ENCODE measurements at places on chromosomes 3 and 15.

DNA sequence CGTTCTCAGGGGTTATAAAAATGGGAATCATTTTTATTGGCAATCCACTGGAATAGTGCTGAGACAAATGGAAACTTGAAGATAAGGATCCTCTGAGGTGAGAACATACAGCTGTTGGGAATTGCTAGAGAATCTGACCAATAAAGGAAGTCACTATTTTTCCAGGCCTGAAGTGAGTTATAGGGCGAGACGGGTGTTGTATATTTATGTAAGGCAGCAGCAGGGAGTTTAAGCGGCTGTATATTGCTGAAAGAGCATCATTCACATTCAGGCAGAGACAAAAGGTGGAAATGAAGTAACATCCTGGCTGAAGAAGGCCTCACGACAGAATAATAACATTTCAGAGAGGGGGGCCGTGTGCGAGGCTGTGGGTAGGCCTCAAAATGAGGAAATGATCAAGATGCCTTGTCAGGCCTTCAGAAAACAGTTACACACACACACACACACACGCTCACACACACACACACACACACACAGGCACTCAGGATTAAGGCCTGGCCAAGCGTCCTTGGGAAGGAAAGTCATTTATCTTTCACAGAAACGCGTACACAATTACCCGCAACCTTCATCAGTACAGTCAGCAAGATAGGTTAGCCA, 964.9 kb upstream of the NR2F2 start:
- no peak for DNase-seq

DNA sequence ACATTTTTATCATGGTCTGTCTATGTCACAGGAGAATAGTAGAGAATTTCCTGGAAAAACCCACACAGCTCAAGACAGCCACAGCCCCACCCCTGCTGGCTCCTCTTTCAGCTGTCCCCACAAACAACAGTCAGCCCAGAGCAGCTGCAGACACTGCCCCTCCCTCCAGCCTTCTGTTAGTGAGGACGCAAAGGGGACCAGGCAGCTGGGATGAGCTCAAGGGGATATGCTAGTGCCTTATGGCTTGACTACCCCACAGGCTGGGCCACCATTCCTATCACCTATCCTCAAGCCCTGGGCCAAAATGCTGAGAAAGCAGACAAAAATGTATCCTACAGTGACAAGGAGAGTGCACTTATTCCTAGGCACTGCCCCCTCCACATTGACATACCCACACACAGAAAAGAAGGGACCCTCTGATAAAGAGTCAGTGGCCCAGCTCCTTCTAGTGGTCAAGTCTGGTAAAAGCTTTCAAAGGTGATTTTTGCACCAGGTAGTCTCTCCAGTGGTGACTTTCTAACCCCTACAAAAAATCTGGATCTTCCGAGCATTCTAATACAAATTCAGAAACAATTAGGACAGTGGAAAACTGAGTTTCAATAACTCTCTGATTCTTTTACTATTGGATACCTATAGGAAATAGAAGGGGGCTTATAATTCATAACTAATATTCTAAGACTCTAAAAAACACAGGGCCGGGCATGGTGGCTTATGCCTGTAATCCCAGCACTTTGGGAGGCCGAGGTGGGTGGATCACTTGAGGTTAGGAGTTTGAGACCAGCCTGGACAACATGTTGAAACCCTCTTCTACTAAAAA, 3.0 kb upstream of the MAP1A start:
- DNase-seq = no peak

GRCh38 chr3:138443091-138443490, 8.7 kb downstream of the ESYT3 start:
- no peak for DNase-seq

- DNase-seq = no peak
Measured at GRCh38 chr15:39406485-39406884, 174.4 kb upstream of the THBS1 start.

DNA sequence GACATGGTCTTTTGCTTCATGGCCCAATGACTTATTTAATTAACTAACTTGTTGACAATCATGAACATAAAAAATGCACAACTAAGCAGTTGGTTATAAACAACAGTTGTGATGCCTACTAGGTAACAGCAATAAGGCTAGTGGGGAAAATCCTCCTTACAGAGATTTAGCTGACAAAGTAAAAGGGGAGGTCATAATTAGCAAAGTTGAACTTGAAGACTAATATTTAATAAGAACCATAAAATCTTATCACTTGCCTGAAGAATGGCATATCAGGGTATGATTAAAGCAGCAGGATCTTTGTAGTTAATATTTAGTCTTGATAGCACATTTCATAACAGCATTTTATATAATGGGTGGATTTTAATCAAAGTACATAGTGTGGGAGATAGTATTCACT, 84.2 kb downstream of the MME start:
- no peak for DNase-seq

DNA sequence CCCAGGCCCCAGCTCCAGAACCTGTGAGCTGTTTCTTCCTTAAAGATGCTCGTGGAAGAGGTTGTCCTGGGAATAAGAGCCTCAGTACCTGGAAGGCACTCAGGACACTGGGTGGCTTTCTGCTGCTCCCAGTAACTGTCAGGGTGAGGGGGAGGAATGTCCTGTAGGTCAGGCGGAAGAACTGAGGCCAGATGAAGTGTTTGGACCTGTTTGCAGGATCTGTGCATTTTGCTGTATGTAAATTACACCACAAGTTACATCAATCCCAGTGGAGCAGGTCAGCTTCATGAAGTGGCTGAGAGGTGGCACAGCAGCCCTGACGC, 27.1 kb downstream of the HDAC11 start:
- no peak for DNase-seq

DNA sequence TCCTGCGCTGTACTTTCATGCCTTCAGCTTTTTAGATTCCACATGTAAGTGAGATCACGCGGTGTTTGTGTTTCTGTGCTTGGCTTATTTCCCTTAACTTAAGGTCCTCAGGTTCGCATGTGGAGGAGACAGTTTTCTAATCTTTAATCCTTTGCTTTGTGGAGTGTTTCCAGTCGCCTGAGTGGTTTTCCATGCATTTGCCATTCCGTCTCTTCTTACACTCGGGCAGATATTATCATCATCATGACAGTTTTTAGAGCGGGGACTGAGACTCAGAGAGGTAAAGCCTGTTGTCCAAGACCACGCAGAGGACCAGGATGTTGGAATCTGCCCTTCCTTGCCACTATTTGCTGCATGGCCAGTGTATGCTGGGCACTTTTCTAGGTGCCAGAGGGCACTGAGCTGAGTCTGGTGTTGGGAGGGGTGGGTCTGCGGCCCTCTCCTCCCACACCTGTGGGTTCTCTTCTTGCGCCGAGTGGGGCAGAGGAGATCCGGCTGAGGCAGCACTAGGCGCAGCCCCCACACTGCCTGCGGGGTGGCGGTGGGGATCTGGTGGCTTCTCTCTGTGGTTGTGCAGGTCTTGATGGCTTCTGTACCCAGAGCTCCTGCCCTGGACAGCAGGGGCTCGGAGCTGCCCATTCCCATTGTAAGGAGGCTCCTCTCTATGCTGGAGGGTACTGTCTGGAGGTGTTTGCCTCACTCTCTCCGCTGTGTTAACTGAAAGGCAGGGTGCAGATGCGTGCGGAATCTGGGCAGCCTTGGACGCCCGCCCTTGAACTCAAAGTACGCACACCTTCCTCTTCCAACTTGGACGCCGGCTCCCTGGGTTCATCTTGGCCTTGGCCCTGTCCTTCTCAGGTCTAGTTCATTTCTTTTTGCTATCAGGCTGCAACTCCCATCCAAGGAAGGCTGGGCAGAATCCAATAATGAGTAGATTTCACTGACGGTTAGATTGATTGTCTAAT, 156.0 kb upstream of the RGMA start:
- DNase-seq = no peak

GRCh38 chr3:71564361-71564760, 19.2 kb downstream of the FOXP1 start:
- no peak for DNase-seq

DNA sequence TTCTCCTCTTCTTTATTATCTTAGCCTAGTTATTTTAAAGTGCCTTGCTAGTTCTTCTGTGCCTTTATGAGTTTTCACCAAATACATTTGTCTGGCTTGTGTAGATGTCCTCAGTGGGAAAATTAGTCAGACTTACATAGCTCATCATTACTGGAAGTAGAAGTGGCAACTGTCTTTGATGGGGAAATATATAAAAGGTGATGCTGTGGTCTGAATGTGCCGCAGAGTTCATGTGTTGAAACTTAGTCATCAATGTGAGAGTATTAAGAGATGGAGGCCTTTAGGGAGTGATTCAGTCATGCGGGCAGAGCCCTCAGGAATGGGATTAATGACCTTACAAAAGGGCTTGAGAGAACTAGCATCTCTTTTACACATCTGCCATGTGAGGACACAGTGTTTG, 6.4 kb upstream of the ERICH6 start:
- no peak for DNase-seq

DNA sequence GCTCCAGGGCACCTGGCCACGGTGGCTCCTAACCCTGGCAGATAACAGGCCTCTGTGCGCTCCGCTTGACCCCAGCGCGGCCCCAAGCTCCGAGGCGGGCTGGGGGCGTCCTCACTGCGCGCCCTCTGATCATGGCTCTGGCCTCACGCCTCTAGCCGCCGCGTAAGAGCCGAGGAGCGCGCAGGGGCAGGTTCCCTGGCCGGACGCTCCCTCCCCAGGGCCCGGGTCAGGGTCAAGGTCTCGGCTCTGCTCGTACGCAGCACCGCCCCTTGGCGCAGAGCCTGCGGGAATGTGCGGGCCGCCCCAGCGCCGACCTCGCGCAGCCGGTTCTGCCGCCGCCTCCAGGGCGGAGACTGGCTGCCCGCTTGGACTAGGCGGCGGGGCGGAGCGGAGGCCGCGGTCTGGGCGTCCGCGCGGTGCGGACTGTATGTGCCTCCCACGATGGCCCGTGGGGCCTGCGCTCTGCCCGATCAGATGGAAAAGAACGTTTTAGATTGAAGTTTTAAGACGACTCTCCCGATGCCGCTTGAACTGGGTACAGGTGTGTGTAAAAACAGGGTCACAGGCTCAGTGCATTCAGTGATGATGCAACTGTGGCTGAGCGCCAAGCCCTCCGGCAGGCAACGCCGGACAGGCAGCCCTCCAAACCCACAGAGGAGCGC, 40.8 kb downstream of the CHST14 start:
- DNase-seq = no peak

DNA sequence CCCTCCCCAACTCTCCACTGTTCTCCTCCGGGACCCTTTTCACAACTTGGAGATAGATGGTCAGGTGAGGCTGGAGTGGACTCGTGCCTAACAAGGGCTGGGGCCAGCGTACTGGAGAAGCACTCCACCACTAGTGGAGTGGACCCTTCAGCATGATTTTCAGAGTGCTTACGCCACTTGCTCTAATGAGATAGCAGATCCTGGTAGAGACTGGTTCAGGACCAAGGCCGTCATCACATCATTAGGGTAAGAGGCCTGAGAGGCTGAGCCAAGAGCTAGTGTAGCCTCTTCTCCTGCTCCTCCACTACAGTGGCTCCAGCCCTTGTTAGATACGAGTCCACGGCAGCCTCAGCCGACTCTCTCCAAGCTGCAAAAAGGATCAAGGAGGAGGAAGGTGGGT, 66.9 kb upstream of the NTRK3 start:
- DNase-seq = no peak

DNA sequence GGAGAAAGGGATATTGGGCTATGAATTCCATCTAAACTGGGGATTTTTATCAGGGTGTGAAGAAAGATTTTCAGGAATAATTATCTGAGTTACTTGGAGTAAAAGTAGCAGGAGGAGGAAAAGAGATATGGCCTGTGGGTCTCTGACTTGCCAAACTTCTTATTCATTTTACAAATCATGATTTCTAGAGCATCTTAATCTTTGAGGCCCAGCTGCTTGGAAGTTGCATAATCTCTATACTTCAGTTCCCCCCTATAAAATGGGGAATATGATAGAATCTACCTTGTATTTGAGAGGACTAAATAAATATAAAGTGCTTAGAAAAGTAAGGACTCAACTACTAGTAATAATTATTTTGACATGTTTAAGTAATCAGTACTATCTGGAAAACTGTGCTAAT, 11.0 kb upstream of the GABPB1 start:
- no peak for DNase-seq

- no peak for DNase-seq
Measured at GRCh38 chr3:61936344-61936937, 375.1 kb downstream of the PTPRG start.

DNA sequence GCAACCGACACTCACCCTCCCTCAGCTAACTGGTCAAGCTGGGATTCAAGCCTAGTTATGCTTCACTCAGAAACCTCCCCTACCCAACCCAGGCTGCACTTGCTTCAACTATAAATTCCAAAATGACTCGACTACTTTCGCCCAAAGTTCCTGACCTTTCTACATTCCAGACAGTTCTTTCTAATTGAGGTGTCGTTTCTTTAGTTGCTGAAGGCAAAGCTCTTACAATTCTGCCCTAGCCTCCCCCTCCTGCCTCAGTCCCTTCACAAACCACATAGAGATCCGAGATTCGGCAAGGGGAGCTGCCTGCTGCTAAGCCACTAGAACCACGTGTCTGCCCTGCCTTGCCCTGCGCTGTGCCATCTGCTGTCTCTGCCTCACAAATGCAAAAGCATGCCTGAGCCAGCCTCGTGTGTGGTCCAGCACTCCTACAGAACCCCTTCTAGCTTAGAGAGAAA, 74.7 kb upstream of the SH3GL3 start:
- DNase-seq = no peak

DNA sequence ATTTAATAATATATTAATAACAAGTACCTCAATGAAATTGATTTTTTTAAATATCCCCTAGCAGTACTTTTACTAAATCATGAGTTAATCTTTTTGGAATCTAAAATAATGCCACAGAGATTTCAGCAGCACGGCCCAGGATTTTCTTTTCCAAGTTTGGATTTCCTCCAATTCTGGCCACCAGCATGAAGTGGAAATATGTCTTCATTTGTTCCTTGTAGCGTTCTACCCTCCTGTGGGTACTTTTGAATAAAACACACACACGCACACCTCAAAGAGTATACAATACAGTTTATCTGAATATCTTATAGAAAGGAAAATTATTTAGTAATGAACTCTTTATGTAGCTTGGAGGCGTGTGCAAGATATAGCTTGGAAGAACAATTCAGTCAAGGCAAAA, 125.1 kb upstream of the STT3B start:
- DNase-seq = no peak

DNA sequence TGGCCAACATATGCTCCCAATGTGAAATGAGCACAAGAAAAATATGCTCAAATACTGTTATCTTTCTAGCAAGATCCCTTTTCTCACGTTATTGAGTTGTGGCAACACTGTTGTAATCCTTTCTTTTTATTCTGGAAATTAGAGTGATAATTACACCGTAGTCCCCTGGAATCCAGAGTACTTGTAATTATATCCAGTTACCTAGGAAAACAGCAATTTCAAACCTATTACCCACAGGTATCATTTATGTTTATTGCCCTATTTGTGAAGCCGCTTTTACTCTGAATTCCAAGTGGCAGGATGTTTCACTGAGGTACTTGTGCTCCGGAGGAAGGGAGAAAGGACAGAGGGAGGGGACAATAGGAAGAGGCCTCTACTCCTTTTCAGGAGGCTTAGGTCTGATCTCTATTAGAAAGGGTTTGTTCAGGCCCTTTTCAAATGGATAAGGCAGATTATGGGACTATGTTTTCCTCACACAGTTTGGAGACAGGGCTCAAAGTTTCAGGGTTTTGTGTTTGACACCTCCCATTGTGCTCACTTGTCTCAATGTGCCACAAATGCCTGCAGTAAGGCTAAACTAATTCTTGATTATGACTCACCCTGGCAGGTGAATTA, 646.6 kb downstream of the TUSC7 start:
- DNase-seq = no peak
